ENCODE measurements at places on chromosomes 13 and 19.

DNA sequence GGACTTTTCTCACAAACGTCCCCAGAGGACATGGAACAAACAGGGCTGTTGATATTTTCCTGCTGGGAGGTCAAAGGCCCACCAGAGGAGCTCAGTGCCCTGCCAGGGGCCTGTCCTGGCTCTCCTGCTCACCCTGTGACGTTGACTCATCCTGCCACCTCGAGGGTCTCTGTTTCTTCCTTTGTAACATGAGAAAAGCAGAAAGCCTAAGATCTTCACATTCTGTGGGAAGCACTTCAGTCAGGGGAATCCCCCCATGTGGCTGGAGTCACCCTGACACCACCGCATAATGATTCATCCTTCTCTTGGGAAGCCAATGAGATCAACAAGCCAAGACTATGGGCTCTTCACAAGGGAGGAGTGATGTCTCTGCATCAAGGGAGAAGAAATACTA is 147.9 kb downstream of the KATNAL1 start:
- DNase-seq, result no peak

- DNase-seq, result no peak
Observed at GRCh38 chr13:44764302-44764692, 188.2 kb upstream of the TSC22D1 start.

GRCh38 chr13:45807520-45808099 is 43.9 kb downstream of the SIAH3 start:
- DNase-seq, result peak; percentile 42

DNA sequence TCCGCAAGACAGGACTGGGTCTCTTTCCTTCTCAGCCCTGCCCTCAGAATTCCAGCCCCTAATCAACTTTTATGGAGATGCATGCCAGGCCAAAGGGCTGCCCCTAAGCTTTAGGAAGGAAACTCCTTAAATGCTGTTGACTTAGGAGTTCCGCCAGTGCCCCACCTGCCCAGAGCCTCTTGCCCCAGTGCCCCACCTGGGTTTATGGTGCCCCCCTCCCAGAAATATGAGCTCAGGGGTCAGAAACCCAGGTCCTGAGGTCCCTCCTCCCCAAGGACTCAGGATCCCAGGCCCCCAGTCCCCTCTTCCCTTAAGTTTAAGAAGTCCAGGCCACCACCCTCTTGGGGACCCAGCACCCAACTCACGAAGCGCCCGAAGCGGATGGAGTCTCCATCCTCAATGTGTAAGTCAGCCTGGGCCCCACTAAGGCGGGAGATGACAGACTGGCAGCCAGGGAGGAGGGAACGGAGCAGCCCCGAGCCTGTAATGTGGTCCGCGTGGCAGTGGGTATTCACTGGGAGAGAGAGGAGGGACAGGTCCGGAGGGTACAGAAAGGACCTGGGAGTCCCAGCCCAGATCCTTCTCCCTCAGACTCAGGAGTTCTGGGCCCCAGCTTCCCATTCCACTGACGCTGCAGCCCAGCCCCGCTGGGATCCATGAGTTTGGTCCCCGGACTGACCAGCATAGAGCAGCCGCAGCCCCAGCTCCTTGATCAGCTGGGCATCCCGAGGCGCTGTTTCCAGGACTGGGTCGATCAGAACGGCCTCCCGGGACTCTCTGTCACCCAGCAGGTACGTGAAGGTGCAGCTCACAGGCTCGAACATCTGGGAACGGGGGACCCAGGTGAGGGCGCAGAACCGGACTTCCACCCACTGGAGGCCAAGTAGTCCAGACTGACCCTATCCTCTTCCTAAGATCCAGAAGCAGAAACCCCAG is 897 bp downstream of the ETHE1 start:
- DNase-seq, result no peak

GRCh38 chr13:36421447-36421846 is 10.8 kb upstream of the CCNA1 start:
- no peak for DNase-seq
